ENCODE measurements at places on chromosomes 12 and 14. TPM values are rescaled to one million over a fixed set of nuclear protein-coding genes. Genes with fewer than 3 reads are reported as not detected.

Gene CLEC2D
- 10.3 TPM for total RNA-seq

Gene GLI1
- total RNA-seq, result 0.12 TPM

Gene ARHGDIB
- total RNA-seq, result not detected

Gene CCDC88C
- total RNA-seq, result 17.8 TPM

Gene SLC24A4
- 0.15 TPM for total RNA-seq

Gene TBX5
- total RNA-seq, result not detected

Gene SERPINA5
- total RNA-seq, result 3.5 TPM

Gene SCNN1A
- 1.2 TPM for total RNA-seq

DNA sequence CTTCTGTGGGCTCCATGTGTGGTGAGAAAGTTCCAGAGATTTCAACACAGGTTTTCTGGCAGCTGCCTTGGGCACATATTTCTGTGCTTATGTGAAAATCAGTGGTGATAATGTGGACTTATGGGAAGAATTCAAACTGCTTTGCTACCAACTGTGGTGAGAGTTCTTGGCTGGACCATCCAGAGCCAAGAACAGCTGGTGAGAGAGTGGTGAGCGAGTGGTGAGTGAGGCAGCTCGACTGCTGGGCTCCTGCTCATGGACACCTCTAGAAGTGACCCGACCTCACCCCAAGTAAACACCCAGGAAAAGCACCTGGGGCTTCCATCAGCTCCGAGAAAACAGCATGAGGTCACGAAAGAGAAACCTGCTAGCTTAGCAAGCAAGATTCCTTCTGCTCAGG, 106.4 kb downstream of the PIWIL1 start:
- H3K4me1 ChIP-seq, result no peaks in the 10 kb centered on the region
- H3K36me3 ChIP-seq, result no peaks in the 10 kb centered on the region
- no peaks in the 10 kb centered on the region for H3K27me3 ChIP-seq
- no peak overlapping the region for H3K4me3 ChIP-seq
- no peak for DNase-seq
- H3K27ac ChIP-seq, result no peak overlapping the region

DNA sequence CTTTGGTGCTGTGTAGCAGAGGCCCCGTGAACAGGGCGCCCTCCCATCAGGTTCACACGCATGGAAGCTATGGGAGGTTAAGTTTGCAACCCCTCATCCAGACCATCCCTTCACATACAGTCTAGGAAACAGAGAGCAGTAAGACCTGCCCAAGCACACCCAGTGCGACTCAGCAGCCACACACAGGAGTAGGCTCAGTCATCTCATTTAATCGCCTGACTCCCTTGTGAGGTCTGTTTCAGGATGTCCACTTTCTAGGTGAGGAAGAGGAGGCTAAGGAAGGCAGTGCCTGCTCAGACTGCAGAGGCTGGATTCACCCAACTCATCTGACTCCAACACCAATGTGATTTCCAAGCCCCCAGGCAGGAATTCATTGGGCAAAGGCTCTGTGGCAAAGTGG, 11.9 kb downstream of the BDKRB1 start:
- no peaks in the 10 kb centered on the region for H3K36me3 ChIP-seq
- no peak for DNase-seq
- H3K27me3 ChIP-seq, result no peaks in the 10 kb centered on the region
- H3K4me3 ChIP-seq, result no peak overlapping the region

- peaks cover 7% of the 10 kb centered on the region for H3K4me1 ChIP-seq
- H3K36me3 ChIP-seq, result no peaks in the 10 kb centered on the region
- no peak overlapping the region for H3K4me3 ChIP-seq
- no peaks in the 10 kb centered on the region for H3K27me3 ChIP-seq
- H3K27ac ChIP-seq, result no peak overlapping the region
Observed at GRCh38 chr12:95385246-95386035, 88.5 kb upstream of the METAP2 start.

DNA sequence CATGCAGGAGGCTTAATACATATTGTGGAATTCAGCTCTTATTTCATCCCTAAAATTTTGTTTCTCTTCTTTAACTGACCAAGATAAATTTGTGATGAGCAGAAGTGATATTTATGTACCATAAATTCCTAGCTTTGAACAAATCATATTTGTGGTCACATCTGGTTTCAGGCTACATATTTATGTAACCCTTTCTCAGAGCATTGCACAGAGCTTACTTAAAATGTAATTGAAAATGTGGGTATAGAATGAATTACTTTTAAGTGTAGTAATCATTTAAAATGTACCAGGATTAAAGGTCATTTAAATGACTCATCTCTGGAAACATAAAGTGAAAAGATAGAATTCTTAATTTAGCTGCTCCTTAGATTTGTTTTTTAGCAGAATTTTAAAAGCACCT, 129.9 kb upstream of the FRMD6 start:
- no peak for DNase-seq
- no peaks in the 10 kb centered on the region for H3K27me3 ChIP-seq
- no peak overlapping the region for H3K4me3 ChIP-seq
- H3K4me1 ChIP-seq, result no peaks in the 10 kb centered on the region

GRCh38 chr12:59548930-59549329, 46.9 kb upstream of the SLC16A7 start:
- no peaks in the 10 kb centered on the region for H3K4me1 ChIP-seq
- no peaks in the 10 kb centered on the region for H3K36me3 ChIP-seq
- H3K27me3 ChIP-seq, result no peaks in the 10 kb centered on the region

DNA sequence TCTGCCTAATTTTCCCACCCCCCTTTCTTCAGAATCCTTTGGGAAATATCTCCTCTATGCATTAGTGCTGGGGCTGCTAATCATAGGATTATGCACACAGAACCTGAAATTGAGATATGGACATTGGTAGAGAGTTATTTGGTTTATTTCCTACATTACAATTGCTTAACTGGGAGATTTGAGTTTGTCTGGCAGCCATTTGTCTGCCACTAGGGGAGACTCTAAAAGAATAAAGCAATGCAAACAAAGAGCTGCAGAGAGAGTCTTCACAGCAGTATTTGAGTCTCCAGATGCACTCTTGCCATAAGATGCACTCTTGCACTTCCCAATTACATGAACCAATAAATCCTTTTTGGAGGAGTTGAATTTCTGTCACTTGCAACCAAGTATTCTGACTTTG, 12.0 kb upstream of the PCNX4 start:
- peaks cover 8% of the 10 kb centered on the region for H3K4me1 ChIP-seq
- H3K36me3 ChIP-seq, result no peaks in the 10 kb centered on the region
- H3K27me3 ChIP-seq, result no peaks in the 10 kb centered on the region
- no peak overlapping the region for H3K27ac ChIP-seq

DNA sequence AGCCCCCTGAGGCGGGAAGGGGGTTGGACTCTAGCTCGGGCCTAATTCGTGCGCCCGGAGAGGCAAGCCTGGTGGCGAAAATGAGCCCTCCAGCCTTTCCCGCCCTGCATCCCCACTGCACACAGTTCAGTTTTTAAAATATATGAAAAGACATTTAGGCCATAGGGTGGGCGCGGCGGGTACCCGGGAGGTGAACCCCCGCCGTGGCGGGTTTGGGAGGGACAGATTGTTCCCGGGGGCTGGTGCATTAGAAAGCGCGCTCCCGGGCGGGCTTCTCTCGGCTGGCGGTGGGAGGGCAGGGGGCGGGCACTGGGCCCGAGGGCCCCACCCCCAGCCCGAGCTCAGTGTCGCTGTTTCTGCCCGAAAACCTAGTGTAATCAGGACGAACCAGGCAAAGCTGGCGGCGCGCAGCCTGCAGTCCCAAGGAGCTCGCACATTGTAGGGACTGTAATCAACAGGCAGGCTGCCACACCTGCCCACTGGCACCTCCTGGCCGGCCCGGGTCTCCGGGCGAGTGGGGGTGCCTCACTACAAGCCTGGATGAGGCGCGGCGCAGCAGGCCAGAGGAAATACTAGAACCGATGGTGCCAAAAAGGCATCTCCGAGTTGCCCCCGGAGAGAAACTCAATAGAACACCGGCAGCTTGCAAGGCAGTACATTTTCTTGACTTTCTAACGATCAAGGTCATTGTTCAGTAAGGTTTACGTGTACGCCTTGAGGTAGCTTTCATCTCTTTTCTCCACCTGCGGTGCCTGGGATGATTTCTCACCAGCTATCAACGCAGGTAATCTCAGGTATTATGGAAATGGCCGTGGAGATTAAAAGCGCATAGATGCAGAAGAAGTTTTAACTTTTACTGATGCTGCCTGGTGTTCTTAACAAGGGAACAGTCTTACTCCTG, 764 bp upstream of the SPTB start:
- no peak overlapping the region for H3K27ac ChIP-seq
- peaks cover 5% of the 10 kb centered on the region for H3K4me1 ChIP-seq
- peak overlapping the region; percentile 78 for H3K4me3 ChIP-seq
- DNase-seq, result peak; percentile 86
- H3K36me3 ChIP-seq, result no peaks in the 10 kb centered on the region
- peaks cover 94% of the 10 kb centered on the region for H3K27me3 ChIP-seq

DNA sequence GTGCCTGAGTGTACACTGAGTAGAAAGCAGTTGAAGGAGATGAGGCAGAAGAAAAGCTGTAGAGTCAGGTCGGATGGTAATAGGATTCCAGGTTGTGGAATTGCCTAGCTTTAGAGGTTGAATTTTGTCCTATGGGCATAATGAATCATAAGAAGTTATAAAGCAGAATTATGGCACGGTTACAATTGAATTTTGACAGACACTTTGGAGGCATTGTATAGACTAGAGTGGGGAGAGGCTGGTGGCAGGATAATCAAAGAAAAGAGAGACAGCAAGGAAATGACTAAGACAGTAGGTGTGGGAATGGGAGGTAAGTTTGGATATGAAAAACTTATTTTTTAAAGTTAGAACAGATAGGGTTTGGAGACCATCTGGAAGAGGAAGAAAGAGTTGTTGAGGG, 102.6 kb downstream of the NTN4 start:
- no peak overlapping the region for H3K4me3 ChIP-seq
- H3K36me3 ChIP-seq, result no peaks in the 10 kb centered on the region
- no peaks in the 10 kb centered on the region for H3K4me1 ChIP-seq
- DNase-seq, result no peak

- H3K36me3 ChIP-seq, result no peaks in the 10 kb centered on the region
- no peak for DNase-seq
- no peak overlapping the region for H3K27ac ChIP-seq
- no peak overlapping the region for H3K4me3 ChIP-seq
Observed at GRCh38 chr12:20527417-20528163, 159.3 kb downstream of the PDE3A start.

DNA sequence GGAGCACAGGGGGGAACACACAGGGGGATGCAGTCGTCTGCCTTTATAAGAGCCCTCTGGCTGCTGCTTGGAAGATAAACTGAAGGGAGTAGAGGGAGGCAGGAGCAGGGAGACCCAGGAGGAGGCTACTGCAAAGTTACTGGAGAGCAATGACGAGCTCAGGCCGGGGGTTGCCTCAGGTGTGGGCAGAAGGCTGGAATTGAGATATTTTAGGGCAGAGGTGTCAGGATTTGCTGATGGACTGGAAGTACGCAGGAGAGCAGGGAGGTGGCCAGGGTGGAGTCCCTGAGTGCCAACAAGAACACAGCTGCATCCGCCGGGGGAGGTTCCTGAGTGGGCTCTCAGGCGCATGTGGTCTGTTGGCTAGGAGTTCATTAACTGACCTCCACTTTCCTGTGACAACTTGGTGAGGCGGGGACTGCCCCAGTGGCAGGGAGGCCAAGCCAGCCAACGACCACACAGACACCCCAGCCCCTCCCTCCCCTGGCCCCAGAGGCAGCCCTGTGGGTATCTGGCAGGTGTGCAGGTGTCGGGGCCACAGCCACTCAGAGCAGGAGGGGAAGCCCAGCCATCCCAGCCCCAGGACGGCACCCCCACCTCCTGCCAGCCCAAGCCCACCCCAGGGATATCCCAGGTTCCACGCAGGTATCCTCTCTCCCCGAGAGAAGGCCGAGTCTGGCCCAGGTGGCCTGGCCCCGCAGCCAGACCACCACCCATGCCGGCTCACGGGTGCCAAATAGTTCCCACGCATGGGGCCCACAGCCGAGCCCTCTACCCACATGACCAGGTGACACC, 85.4 kb downstream of the NCOR2 start:
- peaks cover 16% of the 10 kb centered on the region for H3K4me1 ChIP-seq
- no peak overlapping the region for H3K4me3 ChIP-seq
- H3K36me3 ChIP-seq, result no peaks in the 10 kb centered on the region
- DNase-seq, result no peak
- no peaks in the 10 kb centered on the region for H3K27me3 ChIP-seq

DNA sequence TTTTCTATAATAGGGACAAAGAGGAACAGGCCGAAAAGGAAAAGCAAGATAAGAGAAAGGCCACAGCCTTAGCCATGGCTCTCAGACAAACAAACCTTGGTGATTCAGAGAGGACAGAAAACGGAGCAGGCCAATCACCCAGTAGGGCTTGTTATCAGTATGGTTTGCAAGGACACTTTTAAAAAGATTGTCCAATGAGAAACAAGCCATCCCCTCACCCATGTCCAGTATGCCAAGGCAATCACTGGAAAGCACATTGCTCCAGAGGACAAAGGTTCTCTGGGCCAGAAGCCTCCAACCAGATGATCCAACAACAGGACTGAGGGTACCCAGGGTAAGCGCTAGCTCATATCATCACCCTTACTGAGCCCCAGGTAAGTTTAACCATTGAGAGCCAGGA, 243.8 kb upstream of the BTG1 start:
- H3K4me3 ChIP-seq, result no peak overlapping the region
- DNase-seq, result no peak
- no peaks in the 10 kb centered on the region for H3K27me3 ChIP-seq

GRCh38 chr12:76014007-76014406, 17.6 kb downstream of the PHLDA1 start:
- H3K4me1 ChIP-seq, result peaks cover 4% of the 10 kb centered on the region
- H3K36me3 ChIP-seq, result no peaks in the 10 kb centered on the region
- H3K27me3 ChIP-seq, result no peaks in the 10 kb centered on the region

GRCh38 chr12:14390870-14391530, 25.5 kb downstream of the ATF7IP start:
- H3K36me3 ChIP-seq, result peaks cover 15% of the 10 kb centered on the region
- H3K27me3 ChIP-seq, result no peaks in the 10 kb centered on the region
- H3K4me1 ChIP-seq, result peaks cover 56% of the 10 kb centered on the region
- no peak for DNase-seq

- no peak for DNase-seq
- peaks cover 44% of the 10 kb centered on the region for H3K27me3 ChIP-seq
- H3K36me3 ChIP-seq, result no peaks in the 10 kb centered on the region
- no peak overlapping the region for H3K4me3 ChIP-seq
- H3K27ac ChIP-seq, result no peak overlapping the region
Observed at GRCh38 chr12:4962539-4963486, 53.1 kb downstream of the KCNA1 start.

- H3K27me3 ChIP-seq, result peaks cover 86% of the 10 kb centered on the region
- peaks cover 16% of the 10 kb centered on the region for H3K4me1 ChIP-seq
- no peak overlapping the region for H3K27ac ChIP-seq
- DNase-seq, result peak; percentile 57
- no peaks in the 10 kb centered on the region for H3K36me3 ChIP-seq
Observed at GRCh38 chr12:95790917-95791849, 619 bp upstream of the NTN4 start.

GRCh38 chr14:90608281-90608680, 207.9 kb downstream of the TTC7B start:
- H3K36me3 ChIP-seq, result no peaks in the 10 kb centered on the region
- no peak overlapping the region for H3K27ac ChIP-seq

GRCh38 chr14:80164991-80165721, 46.1 kb downstream of the DIO2 start:
- no peaks in the 10 kb centered on the region for H3K27me3 ChIP-seq
- no peak overlapping the region for H3K4me3 ChIP-seq
- no peaks in the 10 kb centered on the region for H3K4me1 ChIP-seq
- H3K36me3 ChIP-seq, result no peaks in the 10 kb centered on the region
- no peak overlapping the region for H3K27ac ChIP-seq
- DNase-seq, result no peak

GRCh38 chr12:52358575-52359350, 8.5 kb downstream of the KRT85 start:
- H3K4me1 ChIP-seq, result no peaks in the 10 kb centered on the region
- no peak for DNase-seq
- H3K27ac ChIP-seq, result no peak overlapping the region
- H3K4me3 ChIP-seq, result no peak overlapping the region
- no peaks in the 10 kb centered on the region for H3K36me3 ChIP-seq

- H3K4me3 ChIP-seq, result no peak overlapping the region
- DNase-seq, result peak; percentile 83
- H3K27ac ChIP-seq, result peak overlapping the region; percentile 97
- H3K36me3 ChIP-seq, result no peaks in the 10 kb centered on the region
Observed at GRCh38 chr12:29797565-29798355, 14.0 kb upstream of the TMTC1 start.

Data from neural progenitor cell (in vitro differentiated cells).